ENCODE measurements at places on chromosomes 7 and 10.

GRCh38 chr7:95322396-95322795, 1.9 kb downstream of the PON1 start:
- peaks cover 12% of the 10 kb centered on the region for H3K27me3 ChIP-seq
- peaks cover 3% of the 10 kb centered on the region for H3K4me1 ChIP-seq
- no peak for DNase-seq
- H3K4me3 ChIP-seq: no peak overlapping the region

DNA sequence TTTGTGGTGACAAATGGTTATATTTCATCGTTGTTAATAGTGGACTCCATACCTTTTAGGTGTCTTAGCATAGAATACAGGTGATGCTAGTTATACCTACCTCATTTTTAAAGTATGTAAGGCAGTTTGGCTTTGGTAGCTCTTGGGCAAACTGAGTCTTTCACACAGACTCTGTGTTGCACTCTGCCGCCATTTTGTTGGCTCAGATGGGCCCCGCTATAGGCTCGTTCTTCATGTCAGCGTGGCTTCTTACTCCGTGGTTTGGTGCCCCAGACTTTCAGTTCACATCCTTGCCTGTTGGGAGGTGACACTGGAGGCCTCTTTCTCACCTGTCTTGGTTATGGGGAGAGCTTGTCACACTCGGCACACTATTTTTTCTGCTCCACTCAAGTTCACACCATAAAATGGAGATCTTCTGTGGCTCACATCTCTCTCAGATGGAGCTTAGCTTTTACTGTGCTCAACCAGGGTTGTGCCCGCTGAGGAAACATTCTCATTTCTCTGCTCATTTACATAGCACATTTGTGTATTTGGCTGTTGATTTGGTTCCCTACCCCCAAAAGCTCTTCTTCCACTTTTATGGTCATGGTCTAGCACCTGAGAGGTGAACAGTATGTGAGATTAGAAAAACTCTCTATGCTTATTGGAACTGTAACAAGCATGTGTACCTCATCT, 178.5 kb downstream of the ARID5B start:
- peak overlapping the region; percentile 55 for H3K27ac ChIP-seq
- DNase-seq: peak; percentile 34
- peaks cover 74% of the 10 kb centered on the region for H3K4me1 ChIP-seq
- no peak overlapping the region for H3K4me3 ChIP-seq
- no peaks in the 10 kb centered on the region for H3K27me3 ChIP-seq

GRCh38 chr10:29688230-29688661, 53.5 kb upstream of the SVIL start:
- DNase-seq: no peak
- H3K4me3 ChIP-seq: no peak overlapping the region
- no peaks in the 10 kb centered on the region for H3K27me3 ChIP-seq
- peaks cover 20% of the 10 kb centered on the region for H3K36me3 ChIP-seq
- H3K4me1 ChIP-seq: peaks cover 34% of the 10 kb centered on the region
- H3K27ac ChIP-seq: no peak overlapping the region

- no peak for DNase-seq
- H3K27ac ChIP-seq: no peak overlapping the region
- H3K4me3 ChIP-seq: no peak overlapping the region
- H3K27me3 ChIP-seq: no peaks in the 10 kb centered on the region
- no peaks in the 10 kb centered on the region for H3K36me3 ChIP-seq
- H3K4me1 ChIP-seq: no peaks in the 10 kb centered on the region
Observed at GRCh38 chr10:86944471-86944870, 12.9 kb downstream of the MMRN2 start.

DNA sequence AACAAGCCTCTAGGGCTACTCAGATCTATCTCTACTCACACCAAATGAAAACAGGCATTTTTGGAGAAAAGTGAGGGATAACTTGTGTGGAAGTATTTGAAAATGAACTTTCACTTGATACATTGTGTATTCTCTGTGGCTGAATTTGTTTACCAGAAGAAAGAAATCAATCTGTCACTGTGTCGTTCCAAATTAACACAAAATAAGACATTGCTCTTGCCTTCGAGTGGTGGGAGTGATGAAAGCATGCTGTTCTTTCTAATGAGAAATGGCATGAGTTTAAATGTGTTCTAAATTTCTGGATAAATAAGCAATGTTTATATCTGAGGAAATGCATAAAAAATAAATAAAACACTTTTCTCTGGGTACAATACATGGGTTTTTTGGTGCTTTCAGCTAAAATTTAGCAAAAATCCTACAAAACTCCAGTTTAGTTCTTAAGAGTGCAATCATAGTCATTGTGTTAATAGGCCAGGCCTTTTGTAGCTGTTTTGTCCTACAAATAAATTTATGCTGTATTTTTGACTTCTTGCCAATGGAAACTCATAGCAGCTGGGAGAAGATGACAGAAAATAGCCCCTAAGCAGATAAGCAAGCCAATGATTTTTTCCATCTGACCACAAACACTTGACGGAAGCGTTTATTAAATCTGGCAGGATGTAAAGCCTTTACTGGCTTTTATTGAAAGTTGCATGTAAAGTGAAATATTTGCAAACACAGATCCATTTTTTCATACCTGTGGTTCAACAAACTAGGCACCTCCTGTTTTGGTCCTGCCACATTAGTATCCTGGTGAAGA, 1064.1 kb upstream of the GHITM start:
- no peak overlapping the region for H3K27ac ChIP-seq
- H3K36me3 ChIP-seq: no peaks in the 10 kb centered on the region
- H3K4me1 ChIP-seq: no peaks in the 10 kb centered on the region
- no peaks in the 10 kb centered on the region for H3K27me3 ChIP-seq
- DNase-seq: no peak

DNA sequence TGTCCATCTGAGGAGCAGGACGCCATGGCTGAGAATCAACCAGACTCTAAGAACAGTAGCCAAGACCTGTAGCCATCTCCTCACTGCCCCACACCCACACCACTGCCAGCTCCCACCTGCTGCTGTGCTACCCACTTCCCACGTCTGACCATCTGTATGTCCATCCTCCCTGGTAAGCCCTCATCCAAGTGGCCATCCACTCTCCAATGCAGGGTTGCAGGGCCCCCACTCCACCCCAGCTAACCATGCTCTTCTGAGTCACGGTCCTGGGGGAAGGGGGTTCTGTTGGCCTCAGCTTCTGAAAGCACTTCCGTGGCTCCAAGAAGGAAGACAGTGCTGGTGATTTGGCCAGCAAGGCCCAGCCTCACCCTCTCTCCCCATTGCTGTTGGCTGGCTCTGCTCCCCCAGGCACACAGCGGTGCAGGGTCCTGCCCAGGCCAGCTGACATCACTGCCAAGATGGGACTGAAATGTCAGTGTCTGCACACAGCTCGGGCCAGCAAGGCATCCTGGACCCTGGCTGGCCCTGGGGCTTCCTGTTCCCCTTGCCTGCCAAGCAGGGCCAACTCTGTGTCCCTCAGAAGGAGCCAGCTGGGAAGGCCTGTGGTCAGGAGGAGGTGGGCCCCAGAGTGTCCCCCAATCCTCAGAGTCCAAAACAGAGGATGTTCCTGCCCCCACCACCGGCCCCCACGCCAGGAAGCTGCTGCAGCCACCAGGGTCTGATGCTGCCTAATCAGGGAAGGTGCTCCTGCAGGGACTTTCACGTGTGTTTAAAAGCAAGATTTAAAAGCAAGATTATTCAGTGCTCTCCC, 17.5 kb downstream of the RASGEF1A start:
- no peak for DNase-seq
- no peak overlapping the region for H3K27ac ChIP-seq
- H3K27me3 ChIP-seq: no peaks in the 10 kb centered on the region
- no peaks in the 10 kb centered on the region for H3K36me3 ChIP-seq

- DNase-seq: no peak
- H3K36me3 ChIP-seq: no peaks in the 10 kb centered on the region
- no peak overlapping the region for H3K27ac ChIP-seq
- H3K4me1 ChIP-seq: peaks cover 35% of the 10 kb centered on the region
Observed at GRCh38 chr7:102287981-102288278, 1.3 kb downstream of the SH2B2 start.

GRCh38 chr10:82256275-82256674, 381.3 kb downstream of the NRG3 start:
- H3K27ac ChIP-seq: no peak overlapping the region
- H3K36me3 ChIP-seq: no peaks in the 10 kb centered on the region
- no peak overlapping the region for H3K4me3 ChIP-seq
- no peaks in the 10 kb centered on the region for H3K4me1 ChIP-seq

DNA sequence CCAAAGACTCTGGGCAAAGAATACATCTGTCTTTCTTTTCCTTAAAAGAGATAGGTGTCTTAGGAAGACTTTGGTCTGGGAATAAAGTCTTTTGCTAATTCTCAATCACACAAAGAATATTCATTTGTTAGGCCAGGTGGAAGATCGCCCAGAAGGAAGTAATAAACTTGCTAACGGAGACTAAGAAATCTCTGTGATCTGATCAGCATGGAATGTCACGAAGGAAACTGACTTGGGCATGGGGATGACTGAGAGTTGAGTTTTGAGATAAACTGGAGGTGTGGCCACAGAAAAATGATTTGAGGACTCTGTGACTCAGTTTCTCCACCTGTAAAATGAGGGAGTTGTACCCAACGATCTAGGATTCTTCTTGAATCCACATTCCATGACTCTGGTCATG, 161.1 kb upstream of the SVIL start:
- H3K27ac ChIP-seq: no peak overlapping the region
- H3K4me1 ChIP-seq: no peaks in the 10 kb centered on the region
- no peak overlapping the region for H3K4me3 ChIP-seq

DNA sequence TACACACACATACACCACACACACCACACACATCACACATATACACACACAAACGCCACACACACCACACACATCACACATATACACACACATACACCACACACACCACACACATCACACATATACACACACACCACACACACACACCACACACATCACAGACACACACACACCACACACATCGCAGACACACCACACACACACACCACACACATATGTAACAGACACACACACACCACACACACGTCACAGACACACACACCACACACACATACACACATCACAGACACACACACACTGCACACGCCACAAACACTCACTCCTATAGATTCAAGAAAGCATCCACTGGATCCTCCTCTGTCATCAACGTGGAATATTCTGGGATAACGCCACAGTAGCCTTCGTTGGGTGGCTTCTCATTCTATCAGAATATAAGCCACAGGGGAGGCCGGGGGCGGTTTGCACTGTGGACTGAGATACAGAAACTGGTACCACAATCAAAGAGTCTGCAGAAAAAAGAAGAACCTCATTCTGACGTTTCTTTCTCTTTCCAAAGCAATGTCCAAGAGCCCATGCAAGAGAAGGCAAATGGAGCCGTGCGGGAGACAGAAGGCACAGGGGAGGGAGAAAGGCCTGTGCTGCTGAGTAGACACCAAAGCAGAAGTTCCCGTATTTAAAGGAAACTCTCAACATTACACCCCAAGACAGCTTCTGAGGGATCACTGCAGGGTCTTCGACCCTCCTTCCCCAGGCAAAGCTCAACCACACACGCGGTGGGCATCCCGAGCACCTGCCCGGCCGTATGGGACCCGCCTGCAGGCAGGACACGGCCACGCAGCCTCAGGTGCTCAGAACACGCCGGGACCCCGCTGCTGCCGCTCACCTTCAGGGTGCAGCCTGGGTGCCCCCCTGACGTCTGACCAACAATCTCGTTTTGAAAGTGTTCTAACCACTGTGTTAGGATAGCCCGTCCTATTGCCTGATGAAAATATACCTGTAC, 321.2 kb downstream of the DNAJB6 start:
- peaks cover 7% of the 10 kb centered on the region for H3K4me1 ChIP-seq
- no peaks in the 10 kb centered on the region for H3K27me3 ChIP-seq
- no peaks in the 10 kb centered on the region for H3K36me3 ChIP-seq
- no peak overlapping the region for H3K27ac ChIP-seq
- peak; percentile 20 for DNase-seq
